ENCODE measurements at places on chromosomes 13 and 19. TPM values are rescaled to one million over a fixed set of nuclear protein-coding genes. Genes with fewer than 3 reads are reported as not detected.

COL4A1 gene
- 0.21 TPM for total RNA-seq

CEACAM16 gene
- total RNA-seq, result not detected

PNMA8A gene
- total RNA-seq, result not detected

PLPPR2 gene
- total RNA-seq, result 7.3 TPM

RB1 gene
- total RNA-seq, result 21.6 TPM

ECSIT gene
- total RNA-seq, result 23.4 TPM

TLE2 gene
- 4.4 TPM for total RNA-seq

Data from mononuclear cell (primary cell).